ENCODE measurements at places on chromosomes 2 and 18.

DNA sequence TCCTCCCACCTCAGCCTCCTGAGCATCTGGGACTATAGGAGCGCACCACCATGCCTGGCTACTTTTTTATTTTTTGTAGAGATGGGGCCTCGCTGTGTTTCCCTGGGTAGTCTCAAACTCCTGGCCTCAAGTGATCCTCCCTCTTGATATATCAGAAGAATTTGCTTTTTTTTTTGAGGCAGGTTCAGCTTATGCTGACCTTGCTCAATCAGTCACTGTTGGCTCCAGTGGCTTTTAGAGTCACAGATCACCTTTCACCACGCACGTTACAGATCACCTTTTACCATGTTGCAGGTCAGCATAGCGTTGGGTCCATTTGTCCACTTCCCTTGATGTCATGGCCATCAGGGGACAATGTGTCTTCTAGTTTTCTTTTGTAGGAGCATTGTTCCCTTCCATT is 36.1 kb downstream of the DCAF17 start:
- DNase-seq: no peak

- no peak for DNase-seq
Observed at GRCh38 chr18:9887992-9888391, 2.2 kb downstream of the TXNDC2 start.

DNA sequence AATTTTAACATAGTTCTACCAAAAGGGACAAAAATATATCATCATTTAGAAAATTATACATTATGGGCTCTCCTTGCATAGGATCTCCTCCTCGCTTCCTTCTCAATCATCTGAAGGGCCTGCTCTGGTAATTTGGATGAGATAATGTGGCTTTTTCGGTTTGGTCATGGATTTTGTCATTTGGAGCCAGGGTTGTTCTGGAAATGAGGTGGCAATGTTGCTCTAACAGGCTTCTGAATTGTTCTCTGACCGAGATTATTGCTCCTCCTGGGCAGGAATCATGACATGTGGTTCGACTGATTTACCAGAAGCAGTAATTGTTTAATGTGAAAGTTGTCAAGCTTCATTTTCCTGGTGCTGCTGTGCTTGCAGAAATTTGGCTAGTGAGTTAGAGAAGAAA is 194.7 kb upstream of the ERBB4 start:
- no peak for DNase-seq

GRCh38 chr2:109637749-109638570 is 23.8 kb downstream of the SOWAHC start:
- no peak for DNase-seq

- no peak for DNase-seq
Observed at GRCh38 chr18:10027031-10027430, 113.2 kb downstream of the VAPA start.

DNA sequence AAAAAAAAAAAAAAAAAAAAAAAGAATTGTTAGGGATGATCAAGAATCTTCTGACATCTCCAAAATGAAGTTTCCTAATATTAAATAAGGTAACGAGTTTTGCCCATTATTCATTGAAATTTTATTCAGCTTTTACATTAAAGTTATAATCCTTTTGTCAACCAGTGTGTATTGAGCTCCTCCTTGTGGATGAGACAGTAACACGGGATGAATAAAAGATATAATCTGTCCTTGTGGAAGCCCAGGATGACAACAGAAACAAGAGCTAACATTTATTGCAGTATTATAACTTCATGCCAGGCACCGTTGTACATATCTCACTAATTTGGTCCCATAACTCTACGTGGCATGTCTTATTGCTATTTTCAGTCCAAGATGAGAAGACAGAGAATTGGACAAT is 33.4 kb upstream of the SERPINB7 start:
- no peak for DNase-seq

- DNase-seq: peak; percentile 46
Observed at GRCh38 chr18:25038261-25038660, 313.7 kb downstream of the ZNF521 start.

- no peak for DNase-seq
Observed at GRCh38 chr18:55289775-55290174, 298.2 kb downstream of the TCF4 start.

GRCh38 chr2:46854260-46854659 is 61.3 kb downstream of the MCFD2 start:
- DNase-seq: no peak

DNA sequence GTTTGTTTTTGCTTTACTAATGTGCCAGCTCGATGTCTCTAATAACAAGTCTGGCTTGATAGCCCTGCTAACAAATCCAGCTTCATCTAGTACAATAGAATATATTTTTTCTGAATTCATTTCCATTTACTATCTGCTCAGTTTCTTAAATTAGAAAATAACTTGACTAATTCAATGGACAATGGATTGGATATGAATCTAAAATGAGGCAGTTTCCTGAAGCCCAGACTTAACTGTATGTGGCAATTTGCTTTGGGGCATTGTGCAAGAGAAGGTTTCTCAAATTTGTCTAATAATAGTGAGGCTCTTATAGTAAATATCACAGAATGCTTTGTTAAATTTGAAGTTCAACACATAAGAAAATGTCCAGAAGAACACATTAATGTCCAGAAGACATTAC is 25.8 kb downstream of the CALCRL start:
- DNase-seq: no peak

DNA sequence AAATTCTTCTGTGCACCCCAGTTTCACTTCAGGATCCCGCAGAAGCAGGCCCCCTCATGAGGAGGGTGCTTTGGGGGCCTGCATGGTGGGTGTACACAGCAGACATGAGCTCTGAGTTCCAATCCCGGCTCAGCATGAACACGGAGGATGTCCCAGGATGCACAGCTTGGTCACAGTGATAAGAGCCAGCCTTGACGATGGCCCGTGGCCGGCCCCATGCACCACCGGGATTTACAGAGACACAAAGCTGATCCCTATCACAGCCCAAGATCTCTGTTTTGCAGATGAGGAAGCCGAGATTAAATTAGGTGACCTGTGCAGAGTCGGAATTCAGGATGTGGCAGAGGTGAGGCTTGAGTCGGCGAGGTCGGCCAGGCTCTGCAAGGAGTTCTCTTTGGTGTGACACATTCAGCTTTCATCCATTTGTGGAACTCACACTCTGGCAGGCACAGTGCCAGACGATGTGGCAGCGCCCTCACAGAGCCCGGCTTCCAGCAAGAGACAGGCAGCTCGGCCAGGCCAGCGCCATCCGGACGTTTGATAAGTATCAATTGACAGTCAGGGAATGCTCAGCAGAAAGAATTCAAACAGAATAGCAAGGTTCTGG is 456.3 kb upstream of the MYT1L start:
- DNase-seq: no peak

- peak; percentile 74 for DNase-seq
Observed at GRCh38 chr2:171893824-171894611, at the start of gene SLC25A12. Gene SLC25A12 (minus strand): TSS chr2:171894244. CDS start chr2:171894214, 30 bp downstream.

DNA sequence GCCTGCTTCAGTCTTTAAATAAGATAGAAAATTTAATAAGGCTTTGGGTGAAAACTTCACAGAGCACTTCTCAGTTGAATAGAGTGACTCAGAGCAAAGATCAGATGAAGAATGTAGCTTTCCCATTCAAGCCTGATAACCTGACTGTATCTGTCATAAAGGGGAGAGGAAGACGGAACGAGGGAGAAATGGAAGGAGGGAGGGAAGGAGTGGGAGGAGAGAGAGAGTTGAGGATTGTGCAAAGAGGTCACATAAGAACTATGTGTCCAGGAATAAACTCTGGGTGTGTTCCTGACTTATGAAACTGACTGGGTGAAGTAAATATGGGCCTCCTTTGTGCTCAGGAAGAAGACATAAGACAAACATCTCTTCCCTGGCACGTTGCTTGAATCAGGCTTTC is 385.5 kb downstream of the LPIN1 start:
- no peak for DNase-seq

GRCh38 chr2:61898810-61899209 is 6.7 kb upstream of the COMMD1 start:
- no peak for DNase-seq

DNA sequence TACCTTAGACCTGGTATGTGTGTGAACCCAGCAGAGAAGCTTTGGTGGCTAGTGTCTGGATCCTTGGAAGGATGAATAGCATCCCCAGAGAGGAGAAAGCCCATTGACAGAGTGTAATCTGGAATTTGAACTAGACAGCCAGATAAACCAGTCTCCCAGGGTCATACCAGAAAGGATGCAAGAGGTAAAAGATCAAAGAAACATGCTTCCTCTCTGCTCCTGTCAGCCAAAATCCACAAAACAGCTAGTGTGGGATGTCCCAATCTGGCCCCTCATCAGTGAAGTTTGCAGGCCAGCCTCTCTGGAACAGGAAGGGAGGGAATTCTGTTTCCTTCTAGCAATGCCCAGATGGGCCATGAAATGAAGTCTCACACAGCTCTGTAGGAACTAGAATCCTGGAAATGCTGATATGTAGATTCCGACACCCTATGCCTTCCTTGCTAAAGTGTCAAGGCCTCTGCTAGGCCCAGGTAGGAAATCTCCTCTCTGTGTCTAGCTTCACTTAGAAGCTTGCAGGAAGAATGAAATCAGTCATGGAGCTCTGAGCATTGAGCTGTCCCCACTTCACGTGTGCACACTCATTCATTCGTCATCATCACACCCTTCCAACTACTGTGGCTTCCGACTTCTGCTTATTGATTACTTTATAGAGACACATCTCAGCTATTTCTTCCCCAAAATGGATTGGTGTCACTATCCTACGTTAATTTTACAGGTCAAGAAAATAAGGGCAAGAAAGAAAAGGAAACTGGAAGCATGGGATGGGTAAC is 38.0 kb downstream of the EVA1A start:
- DNase-seq: no peak

GRCh38 chr18:64707052-64707451 is 558.2 kb upstream of the LINC00305 start:
- DNase-seq: no peak

DNA sequence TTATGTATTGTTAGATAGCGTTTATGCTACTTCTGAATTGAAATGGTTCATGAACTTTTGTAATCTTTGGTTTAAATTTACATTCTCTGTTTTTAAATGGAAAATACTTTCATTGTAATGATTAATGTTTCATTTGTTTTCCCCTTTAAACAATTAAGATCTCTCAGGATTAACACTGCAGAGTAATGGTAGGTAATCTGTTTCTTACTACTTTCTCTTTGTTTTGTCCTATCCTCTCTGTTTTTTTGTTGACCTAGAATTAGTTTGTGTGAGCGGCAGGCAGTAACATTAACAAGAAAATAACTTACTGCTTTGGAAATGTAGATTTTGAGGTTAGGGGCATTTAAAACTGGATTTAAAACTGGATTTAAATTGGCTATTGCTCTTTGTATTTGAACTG is 19.1 kb downstream of the SMAD4 start:
- DNase-seq: no peak
